ENCODE measurements at places on chromosomes 16 and 17.
A peak's percentile ranks its signal among the peaks of the same experiment; 100 is the strongest.

DNA sequence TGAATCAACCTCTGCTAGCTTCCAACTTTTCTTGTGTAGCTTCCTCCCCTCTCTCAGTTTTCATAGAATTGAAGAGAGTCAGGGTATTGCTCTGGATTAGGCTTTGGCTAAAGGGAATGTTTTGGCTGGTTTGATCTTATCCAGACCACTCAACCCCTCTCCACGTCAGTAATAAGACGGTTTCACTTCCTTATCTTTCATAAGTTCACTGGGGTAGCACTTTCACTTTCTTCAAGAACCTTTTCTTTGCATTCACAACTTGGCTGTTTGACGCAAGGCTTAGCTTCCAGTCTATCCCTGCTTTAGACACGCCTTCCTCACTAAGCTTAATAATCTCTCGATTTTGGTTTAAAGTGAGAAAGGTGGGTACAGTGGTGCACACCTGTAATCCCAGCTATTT, 29.7 kb upstream of the OR1A2 start:
- no peak for DNase-seq

- no peak for DNase-seq
These were observed 339.4 kb downstream of the XYLT1 start for GRCh38 chr16:17131351-17131750.

- peak; percentile 42 for DNase-seq
These were observed at the start of gene SPATA32 for GRCh38 chr17:45261577-45262515. TSS of gene SPATA32 (minus strand) at chr17:45262094. CDS start at chr17:45262016, 78 bp downstream.

GRCh38 chr17:78185981-78186691, 716 bp downstream of the TK1 start:
- DNase-seq, result no peak

DNA sequence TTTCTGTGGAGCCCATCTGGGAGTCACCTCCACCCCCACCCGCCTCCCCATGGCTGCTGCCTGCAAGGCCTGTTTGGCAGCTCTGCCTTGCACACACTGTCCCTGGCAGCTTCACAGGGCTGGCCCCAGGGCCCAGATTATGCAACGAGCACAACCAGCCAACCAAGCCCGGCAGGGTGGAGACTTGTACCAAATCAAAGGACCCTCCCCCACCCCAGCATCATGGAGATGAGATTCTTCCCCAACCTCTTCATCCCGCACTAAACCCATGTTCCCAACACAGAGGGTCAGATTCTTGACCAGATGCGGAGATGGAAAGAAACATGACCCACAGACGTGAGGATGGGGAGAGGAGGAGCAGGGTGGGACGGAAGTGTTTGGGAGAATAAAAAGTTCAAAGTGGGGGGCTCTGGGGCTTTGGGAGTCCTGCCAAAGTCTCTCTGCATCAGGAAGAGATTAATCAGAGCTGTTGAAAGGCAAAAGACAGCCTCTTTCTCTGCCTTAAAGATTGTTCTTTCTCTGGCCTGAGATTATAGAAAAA, 3.8 kb downstream of the SMARCD2 start:
- DNase-seq, result no peak

DNA sequence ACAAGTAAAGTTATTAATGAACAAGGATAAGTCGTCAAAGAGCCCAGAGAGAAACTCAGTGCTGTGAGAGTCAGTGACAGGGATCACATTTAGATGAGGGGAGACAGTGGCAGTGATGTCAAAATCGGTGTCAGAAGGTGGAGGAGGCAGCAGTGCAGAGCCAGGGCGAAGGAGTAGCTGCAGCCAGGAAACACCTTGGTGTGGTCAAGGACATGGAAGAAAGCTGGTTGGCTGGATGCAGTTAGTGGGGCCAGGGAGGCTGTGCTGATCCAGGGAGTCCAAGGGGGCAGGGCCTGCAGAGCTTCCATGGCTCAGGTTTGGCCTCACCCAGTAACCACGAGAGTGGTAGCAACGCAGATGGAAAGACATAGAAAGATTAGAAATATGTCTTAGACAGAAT, 50.7 kb upstream of the ADORA2B start:
- DNase-seq, result no peak

DNA sequence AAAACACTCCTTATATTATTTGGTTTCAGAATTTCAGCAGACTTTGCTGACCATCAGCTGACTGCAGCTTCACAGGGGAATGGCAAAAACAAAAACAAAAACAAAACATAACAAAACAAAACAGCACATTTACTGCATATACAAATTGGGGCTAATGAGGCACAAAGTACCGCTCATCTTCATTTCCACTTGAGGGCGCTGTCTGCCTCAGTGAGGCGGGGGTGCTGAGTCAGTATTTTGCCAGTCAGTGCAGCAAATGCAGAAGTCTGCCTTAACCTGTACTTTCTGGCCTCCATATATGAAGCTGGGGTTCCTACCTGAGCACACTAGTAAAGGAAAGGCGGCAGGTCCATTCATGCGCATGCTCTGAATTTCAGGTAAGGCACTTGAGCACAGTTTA, 13.5 kb upstream of the DYNLRB2 start:
- DNase-seq, result peak; percentile 24

DNA sequence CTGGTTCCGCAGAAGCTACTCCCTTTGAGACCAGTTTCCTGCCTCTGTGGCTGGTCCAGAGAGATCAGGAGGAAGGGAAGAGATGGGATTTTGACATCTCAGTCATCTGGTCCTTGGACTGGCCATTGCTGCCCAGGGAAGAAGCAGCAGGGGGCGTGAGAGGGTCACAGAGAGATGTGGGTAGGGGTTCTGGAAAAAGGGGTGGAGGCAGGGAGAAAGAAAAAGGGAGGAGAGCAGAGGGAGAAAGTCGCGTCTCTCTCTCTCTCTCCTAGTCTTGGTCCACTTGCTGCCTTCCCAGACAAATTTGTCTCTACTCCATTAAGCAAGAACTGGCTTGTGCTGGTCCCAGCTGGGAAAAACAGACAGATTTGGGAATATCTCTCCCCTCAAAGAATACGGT, 4.4 kb downstream of the SHBG start:
- no peak for DNase-seq

- DNase-seq, result no peak
These were observed 2.1 kb upstream of the TM4SF5 start for GRCh38 chr17:4769628-4770027.

GRCh38 chr17:37702598-37702997, 42.3 kb downstream of the HNF1B start:
- no peak for DNase-seq

DNA sequence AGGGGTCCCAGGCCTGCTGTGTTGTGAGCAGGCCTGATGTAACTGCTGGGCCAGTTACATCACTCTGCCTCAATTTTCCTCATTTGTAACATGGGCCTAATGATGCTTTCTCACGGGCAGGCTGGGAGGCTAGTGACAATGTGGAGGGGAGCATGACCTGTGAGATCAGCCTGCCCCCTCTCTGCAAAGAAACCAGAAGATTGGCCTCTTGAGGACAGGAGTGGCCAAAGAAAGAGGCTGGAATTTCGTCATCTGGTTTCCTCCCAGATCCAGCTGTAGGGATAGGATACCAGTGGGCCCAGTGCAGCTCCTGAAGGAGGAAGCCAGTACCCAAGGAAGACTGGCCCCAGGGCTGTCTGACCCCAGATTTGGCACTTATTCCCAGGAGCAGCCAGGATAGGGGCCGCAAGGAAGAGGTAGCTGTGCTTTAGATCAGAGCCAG, 615 bp upstream of the SREBF1 start:
- no peak for DNase-seq

GRCh38 chr16:79296491-79296890, 304.0 kb downstream of the MAF start:
- DNase-seq, result no peak

DNA sequence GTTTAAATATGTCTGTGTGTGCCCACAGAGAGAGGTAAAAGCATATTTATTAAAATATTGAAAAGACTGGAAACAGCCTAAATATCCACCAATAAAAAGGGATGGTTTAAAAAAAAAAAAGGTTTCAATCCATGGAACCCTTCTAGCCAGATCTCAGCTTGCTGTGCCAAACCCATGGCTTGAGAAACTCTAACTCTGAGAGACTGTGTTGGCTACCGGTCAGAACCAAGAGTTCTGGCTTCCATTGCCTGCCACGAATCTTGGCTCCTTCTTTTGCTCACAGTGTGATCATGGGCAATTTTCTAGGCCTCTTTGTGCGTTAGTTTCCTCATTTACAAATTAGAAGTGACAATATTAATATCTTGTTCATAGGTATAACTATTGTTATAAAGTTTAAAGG, 201.3 kb upstream of the IRX3 start:
- DNase-seq, result no peak
